ENCODE measurements at places on chromosomes 4 and X.
A peak's percentile ranks its signal among the peaks of the same experiment; 100 is the strongest.

GRCh38 chr4:41525129-41525528 is 12.8 kb upstream of the LIMCH1 start:
- DNase-seq, result no peak

DNA sequence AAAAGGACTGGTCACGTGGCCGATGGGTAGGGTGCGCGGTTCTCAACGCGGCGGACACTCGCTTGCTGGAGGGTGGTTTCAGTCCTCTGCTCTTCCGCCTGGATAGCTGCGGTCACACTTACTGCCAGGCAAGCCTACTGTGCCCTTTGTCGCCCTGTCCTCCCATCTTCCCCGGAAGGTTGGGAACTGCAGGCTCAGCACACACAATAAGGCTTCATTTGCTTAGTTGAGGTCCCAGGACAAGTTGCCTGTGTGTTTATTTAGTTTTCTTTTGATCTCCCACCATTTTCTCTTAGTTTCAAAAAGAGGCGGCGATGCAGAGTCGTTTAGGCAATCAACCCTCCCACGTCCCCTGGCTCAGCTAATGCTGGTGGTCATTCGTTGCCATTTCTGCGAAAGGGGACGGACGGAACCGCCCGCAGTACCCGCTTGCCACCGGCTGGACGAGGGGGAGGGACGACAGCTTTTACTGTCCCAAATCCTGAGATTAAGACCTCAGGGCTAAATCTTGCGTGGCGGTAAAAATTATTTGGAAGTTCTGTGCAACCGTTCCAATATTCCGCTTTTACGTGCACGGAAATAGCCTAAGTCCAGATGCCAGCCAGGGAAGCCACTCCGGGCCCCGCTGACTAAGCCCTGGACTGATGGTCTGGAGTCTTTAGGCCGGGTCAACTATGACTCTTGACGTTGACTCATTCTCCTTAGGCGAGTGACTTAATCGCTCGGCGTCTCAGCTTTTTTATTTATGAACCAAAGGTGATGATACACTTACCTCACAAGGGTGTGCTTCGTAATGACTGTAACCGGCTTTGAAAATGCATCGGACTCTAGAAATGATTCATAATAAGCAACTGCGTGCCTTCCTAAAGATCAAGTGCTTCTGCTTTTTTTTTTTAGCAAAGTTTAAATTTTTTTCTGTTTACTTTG is 671 bp upstream of the EIF4E start:
- DNase-seq, result peak; percentile 30

- no peak for DNase-seq
Observed at GRCh38 chr4:166153548-166153947, 280.5 kb downstream of the TLL1 start.

GRCh38 chrX:150257353-150258175 is 105.6 kb upstream of the MAMLD1 start:
- no peak for DNase-seq

Data from stimulated activated CD8-positive, alpha-beta memory T cell treated with anti-CD3 and anti-CD28 coated beads, Interleukin-7, amount 100 ng/mL, for 4 hours (primary cell).